ENCODE measurements at places on chromosomes 3 and 15.

- DNase-seq, result no peak
Observed at GRCh38 chr15:32683906-32684584, 33.8 kb upstream of the GREM1 start.

DNA sequence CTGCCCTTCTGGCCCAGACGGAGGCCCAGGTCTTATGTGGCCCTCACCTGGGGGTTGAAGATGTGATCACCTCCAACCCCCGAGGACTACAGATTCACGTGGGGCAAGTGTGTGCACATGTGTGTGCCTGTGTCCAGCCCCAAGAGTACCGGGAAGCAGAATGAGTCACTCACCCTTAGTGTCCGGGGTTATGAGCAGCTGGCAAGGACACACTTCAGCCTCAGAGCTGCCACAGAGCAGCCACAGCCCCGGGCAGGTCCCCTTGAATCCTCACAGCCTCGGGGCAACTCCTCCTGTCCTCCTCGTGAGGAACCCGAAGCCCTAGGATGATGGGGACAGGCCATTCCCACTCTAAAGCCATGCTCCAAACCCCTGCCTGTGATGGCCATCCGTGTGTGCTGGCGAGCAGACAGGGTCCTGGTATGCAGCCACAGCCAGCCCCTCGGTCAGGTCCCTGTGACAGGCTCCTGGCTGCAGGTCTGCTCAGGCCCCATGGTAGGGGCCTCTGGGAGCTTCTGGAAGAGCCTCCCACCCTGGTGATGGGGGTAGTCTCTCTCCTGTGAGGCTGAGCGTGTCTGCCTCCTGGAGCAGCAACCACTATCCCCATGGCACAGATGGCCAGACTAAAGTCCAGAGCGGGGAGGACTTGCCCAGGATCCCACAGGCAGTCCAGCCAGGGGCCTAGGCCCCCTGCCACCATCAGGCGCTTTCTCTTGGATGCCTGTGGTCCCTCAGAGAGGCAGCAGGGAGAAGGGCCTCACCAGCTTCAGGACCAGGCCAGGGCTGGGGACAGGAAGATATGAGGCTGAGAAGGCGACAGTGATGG, 852 bp downstream of the STAB1 start:
- no peak for DNase-seq

DNA sequence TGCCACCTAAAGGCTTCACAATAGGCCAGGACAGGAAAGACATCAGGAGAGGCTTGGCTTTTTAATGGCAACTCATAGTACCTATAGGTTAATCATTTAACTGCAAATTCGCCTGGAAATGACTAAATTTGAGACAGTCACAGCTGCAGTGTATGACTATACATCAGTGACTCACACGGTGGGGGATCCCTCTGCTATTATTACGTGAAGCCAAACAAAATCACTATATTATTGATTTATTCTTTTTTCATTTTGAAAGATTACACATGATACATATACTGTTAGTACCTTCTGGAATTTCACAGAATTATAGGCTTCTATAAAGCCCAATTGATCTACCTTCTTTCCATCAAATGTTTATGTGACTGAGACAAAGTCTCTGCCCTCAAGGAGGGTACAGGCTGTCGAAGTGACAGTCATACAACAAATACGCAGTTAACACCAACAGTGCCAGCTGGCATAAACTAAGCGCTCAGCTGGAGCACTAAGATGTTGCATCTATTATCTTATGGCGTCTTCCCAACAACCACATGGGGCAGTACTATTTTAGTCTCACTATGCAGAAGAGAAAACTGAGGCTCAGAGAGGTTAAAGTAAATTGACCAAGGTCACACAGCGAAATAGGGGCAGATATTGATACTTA, 82.0 kb upstream of the LMOD3 start:
- no peak for DNase-seq

GRCh38 chr3:175311946-175312345, 452.8 kb downstream of the NAALADL2 start:
- DNase-seq, result no peak

DNA sequence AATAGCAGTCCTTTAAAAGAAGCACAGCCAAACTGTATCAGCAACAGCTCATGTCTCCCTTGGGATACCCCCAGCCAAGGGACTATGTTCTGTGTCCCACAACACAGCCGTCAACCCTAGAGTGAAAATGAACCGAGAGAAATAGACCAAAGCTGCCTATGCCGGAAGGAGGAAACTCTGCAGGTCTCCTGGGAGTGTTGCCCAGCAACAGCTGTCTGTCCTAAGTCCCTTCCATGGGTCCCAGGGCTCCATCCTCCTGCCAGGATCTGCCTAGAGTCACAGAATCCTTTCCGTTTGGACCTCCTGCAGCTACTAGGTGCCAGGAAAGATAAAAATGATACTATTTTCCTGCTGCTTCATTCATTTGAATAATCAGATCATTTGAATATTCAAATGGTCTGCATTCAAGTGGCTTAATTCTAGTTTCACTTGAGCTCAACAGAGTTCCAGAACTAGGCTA, 53.1 kb downstream of the TRANK1 start:
- no peak for DNase-seq

DNA sequence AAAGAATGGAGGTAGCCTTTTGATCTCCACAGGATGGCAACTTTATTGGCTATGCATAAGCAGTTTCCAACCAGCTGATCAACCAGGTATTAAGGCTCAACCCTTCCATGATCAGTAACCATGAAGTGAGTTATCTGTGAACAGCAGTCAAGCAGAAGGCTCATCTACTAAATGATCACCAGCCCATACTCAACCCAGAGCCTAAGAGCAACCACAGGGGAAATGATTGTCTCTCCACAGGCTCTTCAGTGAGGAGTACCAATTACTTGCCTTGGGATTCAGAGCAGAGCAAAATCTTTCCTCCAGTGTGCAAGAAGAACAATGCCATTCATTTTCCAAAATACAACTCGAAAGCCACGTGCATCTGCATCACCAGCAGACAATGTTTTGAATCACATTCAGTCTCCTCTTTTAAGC, 754.8 kb downstream of the ROBO1 start:
- DNase-seq, result no peak
